NCI-H1092 (cell line): ENCODE measurements at places on chromosomes 3 and 15.

- DNase-seq = no peak
Observed at GRCh38 chr3:169865176-169865767, 4.5 kb downstream of the LRRC31 start.

DNA sequence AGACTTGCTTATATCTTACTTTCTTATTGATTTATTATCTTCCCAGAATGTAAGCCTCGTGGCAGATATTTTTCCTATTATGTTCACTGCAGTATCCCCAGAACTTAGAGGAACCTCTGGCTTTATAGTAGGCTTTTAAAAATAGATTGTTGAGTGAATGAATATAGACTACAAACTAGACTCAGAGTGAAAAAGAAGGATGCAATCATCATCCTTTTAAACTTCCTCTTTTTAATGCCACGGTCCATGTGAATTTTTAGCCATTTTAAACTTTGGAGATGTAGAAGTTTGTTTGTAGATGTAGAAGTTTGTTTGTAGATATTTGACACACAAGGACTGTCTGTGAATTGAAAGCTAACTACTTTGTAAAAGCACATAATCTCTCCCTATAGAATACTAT is 7.2 kb upstream of the P2RY12 start:
- no peak for DNase-seq

DNA sequence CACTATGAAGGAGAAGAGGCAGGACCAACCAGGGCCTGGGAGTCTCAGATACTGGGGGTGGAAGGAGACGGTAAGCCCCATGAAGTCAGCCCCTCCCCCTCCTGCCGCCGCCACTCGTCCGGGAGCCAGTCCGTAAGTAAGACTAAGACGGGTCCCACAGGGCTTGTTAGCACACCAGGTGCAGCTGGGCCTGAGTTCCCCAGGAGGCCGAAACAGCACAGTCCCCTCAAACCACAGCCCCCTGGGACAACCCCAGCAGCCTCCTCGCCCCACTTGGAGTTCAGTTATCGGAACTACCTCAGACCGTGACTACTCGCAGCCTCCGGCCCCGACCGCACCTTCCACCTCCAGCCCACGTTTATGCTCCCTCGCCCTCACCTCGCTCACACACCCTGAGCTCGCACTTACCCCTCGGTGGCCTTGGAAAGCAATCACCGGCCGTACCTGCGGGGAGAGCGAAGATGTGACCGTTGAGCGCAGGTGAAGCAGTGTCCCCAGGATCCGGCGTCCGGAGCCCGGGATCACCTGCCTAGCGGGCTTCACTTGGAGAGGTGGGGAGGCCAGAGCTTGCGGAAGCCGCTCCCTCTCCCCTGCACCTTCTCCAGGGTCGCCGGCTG is 557 bp downstream of the ELL3 start:
- DNase-seq = no peak

DNA sequence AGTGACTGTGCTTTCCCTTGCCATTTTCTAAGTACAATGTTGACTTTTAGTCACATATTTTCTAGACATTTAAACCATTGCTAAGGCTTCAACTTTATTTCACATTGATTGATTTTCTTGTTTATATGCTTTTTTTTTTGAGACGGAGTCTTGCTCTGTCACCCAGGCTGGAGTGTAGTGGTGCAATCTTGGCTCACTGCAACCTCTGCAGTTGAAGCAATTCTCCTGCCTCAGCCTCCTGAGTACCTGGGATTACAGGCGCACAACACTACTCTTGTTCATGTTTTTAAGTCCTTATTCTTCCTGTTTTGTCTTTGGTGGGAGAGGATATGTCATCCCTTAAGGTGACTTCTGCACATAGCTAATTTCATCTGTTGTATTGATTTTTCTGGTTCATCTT is 74.9 kb upstream of the LRRFIP2 start:
- DNase-seq = no peak

DNA sequence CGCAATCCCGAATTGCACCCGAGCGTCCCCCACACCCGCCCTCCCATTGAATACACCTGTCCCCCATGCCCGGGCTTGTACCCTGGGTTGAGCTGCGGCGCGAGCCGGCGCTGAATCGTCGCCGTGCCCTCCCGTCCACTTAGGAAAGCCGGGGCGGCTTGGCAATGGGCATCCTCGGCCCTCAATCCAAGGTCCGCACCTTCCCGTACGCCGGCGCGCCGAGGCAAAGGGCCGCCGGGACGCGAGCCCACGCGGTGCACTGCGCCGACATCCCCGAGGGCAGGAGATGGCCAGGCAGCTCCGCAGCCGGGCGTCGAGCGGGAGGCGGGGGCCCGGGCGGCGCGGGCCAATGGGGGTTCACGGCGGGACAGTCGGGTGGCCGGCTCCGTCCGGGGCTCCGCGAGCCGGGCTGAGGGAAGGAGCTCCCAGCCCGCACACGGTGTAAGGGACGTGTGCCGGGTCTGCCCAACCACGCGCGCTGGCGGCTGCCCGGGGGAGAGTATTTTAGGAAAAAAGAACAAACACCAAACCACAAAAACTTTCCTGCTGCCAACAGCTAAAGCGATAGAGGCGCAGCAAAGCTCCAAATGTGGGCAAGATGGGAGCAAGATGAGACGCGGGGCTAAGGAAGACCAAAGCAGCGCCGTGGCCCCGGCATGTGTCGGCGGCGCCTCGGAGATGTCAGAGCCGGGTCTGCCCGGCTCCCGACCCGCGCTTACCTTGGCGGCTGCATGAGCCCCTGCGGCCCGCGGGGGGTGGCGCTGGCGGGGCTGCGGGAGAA is 621 bp downstream of the RGMA start:
- no peak for DNase-seq

DNA sequence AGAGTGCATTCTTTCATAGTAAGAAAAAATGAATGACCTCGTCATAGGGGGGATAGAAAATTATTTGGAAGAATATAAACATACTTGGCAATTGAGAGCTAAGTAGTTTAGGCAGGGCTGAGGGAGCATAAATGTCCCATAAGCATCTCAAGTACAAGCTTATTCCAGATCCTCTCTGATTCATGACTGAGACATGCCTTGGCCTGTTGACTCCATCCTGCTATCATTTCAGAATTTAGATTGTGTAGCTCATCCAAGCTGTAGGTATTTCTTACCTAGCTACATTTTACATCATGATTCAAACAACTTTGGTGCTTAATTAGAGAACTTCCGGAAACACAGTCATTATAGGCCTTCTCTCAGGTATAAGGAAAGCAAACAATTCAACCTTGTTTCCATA is 12.3 kb downstream of the POGLUT1 start:
- no peak for DNase-seq

DNA sequence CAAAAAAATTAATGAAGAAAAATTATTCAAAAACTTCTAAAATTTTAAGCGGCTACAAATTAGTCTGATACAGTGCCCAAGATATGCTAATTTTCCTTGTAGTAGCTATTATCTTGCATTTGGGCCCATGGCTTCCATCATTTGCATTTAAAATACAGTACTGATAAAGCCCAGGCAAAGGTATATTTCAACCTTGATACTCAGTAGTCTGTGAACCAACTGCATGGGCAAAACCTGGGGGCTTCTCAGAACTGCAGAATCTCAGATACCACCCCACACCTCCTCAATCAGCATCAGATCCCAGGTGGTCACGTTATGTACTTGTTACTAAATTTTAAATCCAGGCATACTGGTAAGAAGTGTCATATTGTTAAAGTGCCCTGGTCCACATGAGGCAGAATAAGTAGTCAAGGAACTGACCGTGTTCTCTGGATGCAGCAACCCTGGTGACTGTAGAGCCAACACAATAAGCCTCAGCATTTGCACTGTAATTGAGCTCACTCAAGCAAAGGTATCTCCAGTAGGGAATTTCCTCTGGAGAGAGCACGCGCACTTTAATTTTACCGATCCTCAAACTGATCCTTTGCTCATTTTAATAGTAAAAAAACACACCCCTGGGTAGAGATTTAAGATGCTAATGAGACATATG is 31.9 kb downstream of the ZNF385D start:
- no peak for DNase-seq

DNA sequence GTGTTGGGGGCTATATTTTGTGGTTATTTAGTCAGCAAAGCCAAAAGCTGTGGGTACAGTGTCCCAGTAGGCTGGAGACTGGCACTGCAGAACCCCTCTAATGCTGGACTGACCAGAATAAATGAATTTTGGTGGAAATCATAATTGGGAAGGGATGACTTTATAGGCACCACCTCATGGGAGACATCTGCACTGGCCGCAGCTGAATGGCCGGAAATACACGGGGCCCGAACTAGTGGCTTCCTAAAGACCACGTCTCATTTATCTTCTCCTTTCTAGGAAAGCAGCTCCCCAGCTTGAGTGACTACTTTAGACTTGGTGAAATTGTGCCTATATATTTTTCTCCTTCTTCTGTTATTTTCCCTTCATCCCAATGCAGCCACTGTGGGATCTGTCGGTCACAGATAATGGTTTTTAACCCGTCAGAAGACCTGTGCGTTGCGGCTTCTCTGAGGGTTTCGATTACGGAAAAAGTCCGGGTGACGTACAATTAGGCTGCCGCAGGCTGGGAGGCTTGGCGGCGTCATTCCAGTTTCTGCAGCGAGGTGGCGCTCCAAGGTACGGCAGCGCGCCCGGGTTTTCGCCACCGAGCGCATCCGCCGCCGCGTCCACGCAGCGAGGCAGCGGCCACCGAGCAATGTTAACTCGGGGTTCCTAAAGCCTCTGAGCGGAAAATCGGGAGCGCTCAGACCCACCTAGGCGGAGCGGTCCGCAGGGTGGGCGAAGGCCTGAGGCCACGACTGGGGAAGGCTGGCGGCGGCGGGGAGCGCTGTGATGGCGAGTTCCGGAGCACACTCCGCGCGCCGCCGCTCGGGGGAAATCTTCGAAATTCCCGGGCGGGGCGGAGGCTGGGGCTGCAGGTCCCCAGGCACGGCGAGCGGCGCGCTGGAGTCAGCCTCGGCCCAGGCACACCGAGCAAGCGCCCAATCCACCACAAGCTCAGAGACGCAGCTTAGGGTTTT is 26.3 kb downstream of the NR2F2 start:
- DNase-seq = peak; percentile 44
